Type B pancreatic cell (in vitro differentiated cells): ENCODE measurements at places on chromosomes 11 and 22. TPM values are rescaled to one million over a fixed set of nuclear protein-coding genes. Genes with fewer than 3 reads are reported as not detected.

The EIF1AD gene
- total RNA-seq: 38.4 and 44.8 TPM in 2 replicates

The CLDN5 gene
- total RNA-seq: 1.00 and 2.2 TPM in 2 replicates

The SLC22A8 gene
- 0.17 and 0.85 TPM in 2 replicates for total RNA-seq

The NAALADL1 gene
- 1.2 and 4.3 TPM in 2 replicates for total RNA-seq

The NXPE2 gene
- total RNA-seq: not detected in 2 replicates

The CKAP5 gene
- total RNA-seq: 106 and 169 TPM in 2 replicates

The MS4A4A gene
- total RNA-seq: not detected in 2 replicates

The SLC37A2 gene
- 1.3 TPM in 2 replicates for total RNA-seq

The OR51B4 gene
- total RNA-seq: not detected in 2 replicates

The FXYD2 gene
- total RNA-seq: 40.8 and 57.5 TPM in 2 replicates

The FAT3 gene
- total RNA-seq: 31.5 and 70.0 TPM in 2 replicates

The HEPN1 gene
- not detected in 2 replicates for total RNA-seq

The METTL15 gene
- 9.5 and 13.4 TPM in 2 replicates for total RNA-seq

The PCF11 gene
- total RNA-seq: 62.1 and 65.1 TPM in 2 replicates

The FXYD6 gene
- 22.9 and 66.6 TPM in 2 replicates for total RNA-seq

The KDM4E gene
- not detected in 2 replicates for total RNA-seq

The ANO5 gene
- total RNA-seq: 4.1 and 4.3 TPM in 2 replicates

The NXPE4 gene
- total RNA-seq: not detected in 2 replicates

The CFAP300 gene
- total RNA-seq: 2.3 and 4.1 TPM in 2 replicates

The TIRAP gene
- total RNA-seq: 10.4 and 11.7 TPM in 2 replicates

The OR10G6 gene
- not detected in 2 replicates for total RNA-seq

The ME3 gene
- 6.5 and 9.7 TPM in 2 replicates for total RNA-seq
